ENCODE measurements at places on chromosomes 1 and 21.

- no peak for DNase-seq
These were observed 370.0 kb downstream of the HHAT start for GRCh38 chr1:210698661-210699060.

DNA sequence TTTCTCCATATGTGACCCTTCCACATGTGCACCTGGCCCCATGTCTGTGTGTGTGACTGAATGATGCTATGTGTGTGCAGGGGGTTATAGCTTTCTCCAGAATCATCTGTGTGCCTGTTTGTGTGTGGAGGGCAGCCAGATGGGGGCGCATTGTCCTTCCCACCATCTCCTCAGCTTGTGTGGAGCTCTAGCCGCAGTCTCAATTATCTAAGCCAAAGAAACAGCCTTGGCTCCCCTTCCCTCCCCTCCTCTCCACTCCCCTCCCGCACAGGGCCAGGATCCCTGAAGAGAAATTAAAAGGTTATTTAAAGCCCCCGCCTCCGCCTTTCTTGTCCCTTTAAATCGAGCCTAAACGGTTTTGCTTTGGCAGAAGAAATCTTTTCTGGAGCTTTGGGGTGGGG, 1.8 kb upstream of the DMBX1 start:
- DNase-seq: no peak

DNA sequence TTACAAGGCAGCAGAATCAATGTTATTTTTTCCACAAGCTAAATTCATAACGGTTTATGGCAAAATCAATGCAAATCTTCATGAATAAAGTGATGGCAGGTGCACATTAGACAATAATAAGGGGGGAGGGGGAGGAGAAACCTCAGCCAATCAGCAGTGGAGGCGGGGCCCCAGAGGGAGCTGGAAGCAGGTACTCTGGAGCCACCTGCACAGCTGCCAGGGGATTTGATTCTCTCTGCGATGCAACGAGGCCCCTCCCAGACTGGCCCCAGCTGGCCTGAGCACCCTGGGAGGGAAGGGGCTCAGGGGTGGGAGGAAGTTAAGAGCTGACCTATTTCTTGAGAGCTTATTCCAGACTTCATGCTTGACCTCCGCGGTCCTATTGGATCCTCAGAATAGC, 127.8 kb upstream of the IGSF21 start:
- no peak for DNase-seq

DNA sequence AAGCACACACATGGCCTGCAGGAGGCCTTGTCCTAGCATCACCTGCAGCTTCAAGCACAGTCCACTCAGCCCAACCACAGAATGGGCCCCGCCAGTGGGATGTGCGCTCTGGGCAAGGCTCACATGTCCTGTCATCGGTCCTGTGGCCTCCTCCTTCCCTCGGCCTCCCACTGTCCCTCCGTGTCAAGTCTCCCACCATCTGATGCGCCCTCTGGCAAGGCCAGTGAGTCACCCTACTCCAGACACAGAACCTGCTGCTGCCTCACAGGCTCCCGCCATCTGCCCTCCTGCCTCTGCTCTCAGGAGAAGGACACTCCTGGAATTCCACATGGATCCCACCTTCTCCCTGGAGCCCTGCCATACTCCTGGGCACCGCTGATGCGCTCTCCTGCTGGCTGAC, 14.2 kb downstream of the KCNAB2 start:
- DNase-seq: no peak

GRCh38 chr21:17921579-17922530, 102.7 kb upstream of the C21orf91 start:
- peak; percentile 69 for DNase-seq

DNA sequence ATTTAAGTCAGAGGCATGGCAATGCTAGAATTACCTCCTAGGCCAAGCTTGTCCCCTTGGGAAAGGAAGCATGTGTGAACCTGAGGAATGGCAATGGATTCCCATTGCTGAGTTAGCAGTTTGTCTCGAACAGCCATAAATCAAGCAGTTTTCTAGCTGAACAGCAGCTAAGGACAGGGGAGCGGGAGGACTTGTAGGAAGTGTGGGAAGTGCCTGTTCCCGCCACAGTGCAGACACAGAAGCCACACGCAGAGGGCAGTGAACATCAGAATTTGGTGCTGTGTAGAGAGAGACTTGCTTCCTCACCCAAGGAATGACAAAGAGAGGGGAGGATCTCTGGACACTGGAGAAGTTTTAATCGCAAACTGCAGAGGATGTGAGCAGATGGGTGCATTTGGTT, 3.8 kb downstream of the PHGDH start:
- DNase-seq: peak; percentile 25

DNA sequence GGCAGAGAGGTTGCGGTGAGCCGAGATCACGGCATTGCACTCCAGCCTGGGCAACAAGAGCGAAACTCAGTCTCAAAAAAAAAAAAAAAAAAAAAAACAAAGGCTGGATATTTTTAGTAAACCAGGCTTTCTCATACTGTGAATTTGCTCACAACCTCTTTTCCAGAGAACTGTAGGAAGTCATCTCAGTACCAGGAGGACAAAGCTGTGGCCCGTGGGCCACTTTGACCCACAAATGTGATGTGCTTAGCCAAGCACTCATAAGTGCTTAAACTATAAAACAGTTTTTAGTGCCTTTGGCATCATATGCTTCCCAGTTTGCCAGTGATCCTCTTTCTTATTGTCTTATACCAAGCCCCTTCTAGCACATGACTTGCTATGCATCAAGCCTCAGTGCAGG, 46.5 kb downstream of the RNF11 start:
- no peak for DNase-seq

DNA sequence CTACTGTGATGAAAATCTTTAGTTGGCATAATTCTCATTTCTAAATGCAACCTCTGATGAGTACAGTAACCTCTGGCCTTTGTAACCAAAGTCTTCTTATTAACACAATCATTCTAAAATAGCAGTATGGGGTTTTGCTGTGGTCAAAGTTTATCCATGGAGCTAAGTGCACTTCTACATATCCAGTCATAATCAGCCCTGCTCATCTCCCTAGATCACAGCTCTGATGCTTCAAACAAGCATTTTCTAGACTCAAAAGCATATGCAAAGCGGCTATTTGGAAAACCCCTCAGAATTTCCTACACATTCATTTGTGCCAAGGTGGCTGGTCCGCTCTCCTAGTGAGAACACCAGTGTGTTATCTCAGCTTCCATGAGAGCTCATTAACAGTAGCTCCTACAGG, 418.6 kb downstream of the MRPL39 start:
- no peak for DNase-seq

DNA sequence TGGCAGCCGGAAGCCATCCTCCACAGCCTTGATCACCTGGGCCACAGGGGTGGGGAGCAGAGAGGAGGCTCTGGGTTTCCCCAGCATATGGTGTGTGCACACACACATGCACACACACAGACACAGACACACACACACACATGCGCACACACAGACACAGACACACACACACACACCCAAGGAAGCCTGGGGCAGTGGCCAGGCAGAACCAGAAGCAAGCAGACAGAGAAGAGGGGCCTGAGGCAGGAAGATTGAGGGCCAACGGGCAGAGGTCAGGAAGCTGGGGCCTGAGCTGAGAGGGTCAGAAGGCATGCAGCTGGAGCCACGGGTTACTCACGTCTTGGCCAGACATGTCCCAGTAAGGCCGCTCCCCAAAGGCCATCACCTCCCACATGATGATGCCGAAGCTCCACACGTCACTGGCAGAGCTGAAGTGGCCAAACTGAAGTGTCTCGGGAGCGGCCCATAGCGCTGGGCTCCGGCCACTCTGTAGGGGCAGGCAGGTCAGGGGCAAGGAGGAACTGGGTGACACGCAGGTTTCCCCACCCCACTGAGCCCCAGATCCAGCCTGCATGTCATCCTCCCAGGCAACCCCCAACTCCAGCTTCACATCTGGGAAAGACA, 27.4 kb downstream of the CDCA8 start:
- no peak for DNase-seq

GRCh38 chr21:38121888-38122720, 134.7 kb upstream of the KCNJ15 start:
- DNase-seq: no peak

GRCh38 chr1:157966031-157966537, 27.4 kb upstream of the KIRREL1 start:
- peak; percentile 54 for DNase-seq

DNA sequence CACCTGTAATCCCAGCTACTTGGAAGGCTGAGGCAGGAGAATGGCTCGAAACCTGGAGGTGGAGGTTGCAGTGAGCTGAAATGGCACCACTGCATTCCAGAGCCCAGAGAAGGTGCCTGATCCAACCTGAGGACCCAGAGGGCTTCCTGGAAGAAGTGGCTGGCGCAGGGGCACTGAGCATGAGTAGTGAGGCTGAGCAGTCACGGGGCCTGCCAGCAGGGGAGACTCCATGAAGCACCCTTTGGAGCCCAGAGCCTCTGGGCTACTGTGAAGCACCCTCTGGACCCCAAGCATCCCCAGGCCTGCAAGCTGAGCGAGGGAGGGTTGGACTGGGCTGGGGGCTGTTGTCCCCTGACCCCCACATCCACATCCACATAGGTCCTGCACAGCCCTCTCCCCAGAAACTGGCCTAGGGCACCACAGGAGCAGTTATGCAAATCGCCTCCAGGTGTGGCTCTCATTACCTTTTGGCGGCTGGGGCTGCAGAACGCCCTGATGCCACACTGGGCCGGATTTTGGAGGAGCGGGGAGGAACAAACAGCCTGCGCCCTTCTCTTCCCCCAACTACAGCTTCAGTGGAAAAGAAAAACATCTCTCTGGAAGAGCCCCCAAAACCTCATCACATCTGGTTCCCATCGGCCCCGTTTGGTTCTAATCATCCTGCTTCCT, 78.2 kb upstream of the TARDBP start:
- no peak for DNase-seq

DNA sequence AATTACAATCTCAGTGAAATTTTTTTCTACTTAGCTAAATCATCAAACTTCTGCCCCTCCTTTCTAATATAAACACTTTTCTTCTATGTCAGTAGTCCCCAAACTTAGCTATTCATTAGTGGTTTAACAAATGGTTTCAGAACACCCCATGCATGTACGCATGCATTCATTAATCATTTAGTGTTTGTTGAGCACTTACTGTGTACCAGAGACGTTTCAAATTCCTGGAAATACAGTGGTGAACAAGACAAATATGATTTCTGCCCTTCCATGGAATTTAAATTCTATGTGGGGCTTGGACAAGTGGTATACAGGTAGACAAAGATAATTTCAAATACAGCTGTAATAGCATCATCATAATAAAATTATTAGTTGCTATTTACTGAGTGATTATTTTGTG, 1.5 kb downstream of the ZBTB40 start:
- DNase-seq: no peak

- DNase-seq: no peak
These were observed 3.7 kb downstream of the ARHGEF16 start for GRCh38 chr1:3457910-3458883.

- peak; percentile 13 for DNase-seq
These were observed 46.6 kb downstream of the PACC1 start for GRCh38 chr1:212368073-212368484.

DNA sequence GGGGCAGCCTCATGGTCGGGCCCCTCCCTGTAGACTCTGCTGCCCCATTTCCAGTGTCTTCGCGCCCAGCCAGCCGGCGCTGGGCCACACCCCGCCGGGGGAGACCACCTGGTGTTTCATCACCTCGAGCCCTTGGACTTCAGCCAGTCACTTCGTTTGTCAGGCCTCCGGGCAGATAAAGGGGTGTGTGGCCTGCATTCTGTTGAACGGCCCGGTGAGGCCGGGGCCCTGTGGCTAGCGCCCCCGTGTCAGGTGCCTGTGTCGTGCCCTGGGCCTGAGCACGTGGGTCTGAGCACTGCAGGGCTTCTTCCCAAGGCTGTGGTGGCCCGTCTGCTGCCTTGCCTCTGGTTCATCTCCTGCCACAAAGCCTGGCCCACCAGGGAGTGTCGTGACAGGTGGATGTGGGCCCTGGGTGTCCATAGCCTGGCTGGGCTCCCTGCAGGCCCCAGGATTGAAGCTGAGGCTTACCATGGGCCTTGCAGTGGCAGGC, 65.2 kb upstream of the DIP2A start:
- no peak for DNase-seq

DNA sequence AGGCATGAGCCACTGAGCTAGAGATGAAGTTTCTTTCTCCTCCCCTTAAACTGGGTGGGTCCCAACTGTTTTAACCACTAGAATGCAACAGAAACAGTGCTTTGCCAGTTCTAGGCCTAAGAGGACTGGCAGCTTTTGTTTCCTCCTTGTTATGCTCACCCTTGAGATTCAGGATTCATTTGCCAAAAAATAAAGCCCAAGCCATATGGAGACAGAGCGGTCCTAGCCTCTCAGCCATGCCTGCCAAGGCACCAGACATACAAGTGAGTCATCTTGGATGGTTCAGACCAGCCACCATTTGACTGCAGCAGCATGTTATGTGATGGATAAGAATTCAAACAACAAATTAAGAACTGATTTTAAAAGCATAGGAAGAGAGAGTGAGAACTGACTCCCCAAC, 38.1 kb upstream of the STUM start:
- no peak for DNase-seq

GRCh38 chr1:23171181-23171755, 2.6 kb upstream of the LUZP1 start:
- no peak for DNase-seq

- DNase-seq: no peak
These were observed 5.7 kb downstream of the DOCK7 start for GRCh38 chr1:62682531-62682930.

- DNase-seq: peak; percentile 30
These were observed 83.5 kb downstream of the INTS7 start for GRCh38 chr1:211951856-211952255.

DNA sequence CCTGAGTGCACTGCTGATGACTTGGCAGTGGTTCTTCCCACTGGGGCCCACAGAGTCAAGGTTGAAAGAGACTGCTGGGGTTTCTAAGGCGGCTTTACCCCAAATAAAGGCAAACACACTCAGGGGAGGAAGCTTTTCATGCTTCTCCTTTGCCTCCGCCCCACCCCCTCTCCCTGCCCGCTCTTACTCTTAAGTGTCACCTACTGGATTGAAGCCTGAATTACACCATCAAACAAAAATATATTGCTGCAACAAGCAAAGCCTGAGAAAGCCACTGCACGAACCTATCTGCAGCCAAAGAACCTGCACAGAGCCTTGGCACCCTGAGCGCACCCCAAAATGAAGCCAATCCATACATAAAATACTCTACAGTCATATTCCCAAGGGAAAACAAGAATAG, 63.1 kb downstream of the PTGFR start:
- DNase-seq: no peak

DNA sequence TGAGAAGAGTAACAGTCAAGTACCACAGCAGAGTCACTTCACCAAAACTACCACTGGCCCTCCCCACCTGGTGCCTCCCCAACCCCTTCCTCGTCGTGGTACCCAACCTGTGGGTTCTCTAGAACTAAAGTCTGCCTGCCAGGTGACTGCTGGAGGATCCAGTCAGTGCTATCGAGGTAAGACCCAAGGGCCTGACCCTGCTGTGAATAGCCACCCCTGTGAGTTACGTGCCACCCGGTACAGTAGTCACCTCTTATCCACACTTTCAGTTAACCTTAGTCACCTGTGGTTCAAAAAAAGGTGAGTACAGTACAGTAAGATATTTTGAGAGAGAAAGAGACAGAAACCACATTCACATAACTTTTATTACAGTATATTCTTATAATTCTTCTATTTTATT, 16.5 kb downstream of the TTF2 start:
- DNase-seq: no peak

All from skeletal muscle cell (primary cell).